ELR (cell line): ENCODE measurements at places on chromosomes 13 and 19.

DNA sequence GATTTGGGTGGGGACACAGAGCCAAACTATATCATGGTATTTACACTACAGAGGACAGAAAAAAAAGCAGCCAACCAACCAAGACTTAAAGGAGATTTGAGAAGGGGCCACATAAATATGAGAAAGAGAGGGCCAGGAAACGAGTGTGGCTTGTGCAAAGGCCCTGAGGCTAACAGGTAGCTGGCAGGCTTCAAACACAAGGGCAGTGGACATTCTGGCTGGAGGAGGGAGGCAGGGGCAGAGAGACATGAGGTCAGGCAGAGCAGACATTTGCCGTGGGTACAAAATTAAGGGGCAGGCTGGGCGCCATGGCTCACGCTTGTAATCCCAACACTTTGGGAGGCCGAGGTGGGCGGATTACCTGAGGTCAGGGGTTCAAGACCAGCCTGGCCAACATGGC is 278.7 kb downstream of the FOXO1 start:
- no peak for DNase-seq

- no peak for DNase-seq
Observed at GRCh38 chr13:38730332-38730731, 43.5 kb downstream of the FREM2 start.

DNA sequence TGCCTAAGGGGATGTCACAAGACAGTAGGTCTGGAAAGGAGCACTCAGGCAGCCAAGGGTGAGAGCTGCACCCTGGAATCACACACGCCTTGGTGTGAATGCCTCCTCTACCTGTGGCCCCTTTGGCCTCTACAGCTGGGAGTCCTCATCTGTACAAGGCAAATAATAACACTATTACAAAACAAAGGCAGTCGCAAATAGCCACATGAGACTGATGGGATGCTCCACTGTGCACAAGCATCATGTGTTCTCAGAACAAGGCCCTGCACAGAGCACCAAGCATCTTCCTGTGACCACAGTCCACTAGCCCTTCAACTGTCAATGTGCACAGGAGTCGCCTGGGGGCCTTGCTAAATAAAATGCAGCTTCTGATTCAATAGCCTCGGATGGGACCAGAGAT is 44.6 kb upstream of the HNRNPA1L2 start:
- no peak for DNase-seq

GRCh38 chr13:112254900-112255299 is 121.3 kb upstream of the SPACA7 start:
- no peak for DNase-seq

DNA sequence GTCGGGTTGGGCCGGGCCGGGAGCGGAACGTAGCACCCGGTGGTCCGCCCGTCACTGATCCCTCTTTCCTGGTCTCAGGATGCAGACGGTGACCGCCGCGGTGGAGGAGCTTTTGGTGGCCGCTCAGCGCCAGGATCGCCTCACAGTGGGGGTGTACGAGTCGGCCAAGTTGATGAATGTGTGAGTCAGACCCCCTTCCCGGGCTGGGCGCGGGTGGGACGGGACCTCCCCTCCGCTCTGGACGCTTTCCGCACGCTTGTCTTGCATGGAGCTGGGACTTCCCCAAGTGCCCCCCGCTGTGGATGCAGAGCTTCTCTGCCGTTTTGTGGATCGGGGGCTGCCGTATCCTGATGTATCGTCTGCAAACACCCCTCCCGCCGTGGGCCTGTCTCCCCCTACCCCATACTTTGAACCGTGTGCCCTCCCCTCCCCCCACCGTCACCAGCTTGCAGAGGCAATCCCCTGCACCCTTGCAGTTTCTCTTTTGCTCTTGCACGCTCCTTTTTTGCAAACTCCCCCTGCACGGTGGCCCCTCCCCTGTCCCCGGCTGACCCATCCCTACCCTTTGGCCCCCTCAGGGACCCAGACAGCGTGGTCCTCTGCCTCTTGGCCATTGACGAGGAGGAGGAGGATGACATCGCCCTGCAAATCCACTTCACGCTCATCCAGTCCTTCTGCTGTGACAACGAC is 669 bp downstream of the GADD45B start:
- peak; percentile 86 for DNase-seq

- no peak for DNase-seq
Observed at GRCh38 chr13:27988520-27988919, at the start of gene URAD. TSS of gene URAD (minus strand) at chr13:27988693. CDS start at chr13:27988637, 56 bp downstream.

DNA sequence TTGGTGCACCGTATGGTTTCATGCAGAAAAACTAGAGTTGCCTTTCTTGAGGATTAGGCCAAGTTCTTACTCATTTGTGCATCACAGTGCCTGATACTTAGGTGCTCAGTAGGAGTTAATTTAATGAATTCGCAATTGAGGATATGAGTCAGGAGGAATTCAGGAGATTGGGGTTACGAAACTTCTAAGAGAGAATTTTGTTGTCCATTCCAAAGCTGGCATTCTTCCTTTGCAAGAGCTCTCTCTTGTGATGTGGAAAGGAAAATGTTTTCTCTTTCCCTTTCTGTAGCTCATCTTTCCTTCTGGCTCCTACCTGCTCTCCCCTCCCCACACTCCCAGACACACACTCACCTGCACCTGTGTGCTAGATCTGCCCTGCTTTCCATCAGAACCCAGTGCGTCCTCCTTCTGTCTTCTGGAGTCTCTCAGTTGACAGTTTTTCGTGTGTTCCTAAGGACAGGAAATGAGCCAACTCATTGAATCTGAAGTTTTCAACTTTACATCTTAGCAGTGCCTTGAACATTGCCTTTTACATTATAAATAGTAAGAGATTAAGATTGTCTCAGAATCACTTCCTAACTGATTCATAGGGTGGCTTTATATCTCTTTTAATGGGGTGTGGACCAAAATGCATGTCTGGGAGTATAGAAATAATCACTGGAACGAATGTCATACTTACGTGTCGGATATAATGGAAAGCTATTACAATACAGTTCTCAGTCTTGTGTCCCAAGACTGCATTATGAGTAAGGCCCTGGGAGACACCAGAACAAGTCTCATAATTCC is 19.7 kb upstream of the ERCC5 start:
- DNase-seq, result peak; percentile 95

DNA sequence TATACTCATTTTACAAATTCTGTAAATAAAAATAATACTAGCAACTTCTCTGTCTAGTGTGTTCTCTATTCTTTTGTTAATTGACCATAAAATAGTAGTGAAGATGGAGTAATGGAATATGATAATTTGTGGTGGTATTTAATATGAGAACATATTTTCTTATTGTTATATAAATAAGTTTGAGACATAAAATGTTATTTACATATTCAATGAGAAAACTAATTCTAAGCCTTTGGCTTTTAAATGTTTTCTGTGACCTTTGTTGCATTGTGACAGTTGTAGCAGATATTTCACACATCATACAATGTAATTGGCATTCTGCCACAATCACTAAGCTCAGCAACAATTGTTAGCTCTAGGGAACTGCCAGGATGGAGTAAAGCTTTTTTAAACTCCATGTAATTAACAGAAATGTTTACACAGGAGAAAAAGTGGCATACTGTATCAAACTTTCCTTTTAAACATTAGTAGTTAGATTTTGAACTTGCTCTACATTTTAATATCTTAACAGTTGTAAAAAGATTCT is 562.1 kb upstream of the PCDH9 start:
- no peak for DNase-seq

GRCh38 chr19:13884726-13885591 is 8.0 kb downstream of the NANOS3 start:
- DNase-seq, result no peak

DNA sequence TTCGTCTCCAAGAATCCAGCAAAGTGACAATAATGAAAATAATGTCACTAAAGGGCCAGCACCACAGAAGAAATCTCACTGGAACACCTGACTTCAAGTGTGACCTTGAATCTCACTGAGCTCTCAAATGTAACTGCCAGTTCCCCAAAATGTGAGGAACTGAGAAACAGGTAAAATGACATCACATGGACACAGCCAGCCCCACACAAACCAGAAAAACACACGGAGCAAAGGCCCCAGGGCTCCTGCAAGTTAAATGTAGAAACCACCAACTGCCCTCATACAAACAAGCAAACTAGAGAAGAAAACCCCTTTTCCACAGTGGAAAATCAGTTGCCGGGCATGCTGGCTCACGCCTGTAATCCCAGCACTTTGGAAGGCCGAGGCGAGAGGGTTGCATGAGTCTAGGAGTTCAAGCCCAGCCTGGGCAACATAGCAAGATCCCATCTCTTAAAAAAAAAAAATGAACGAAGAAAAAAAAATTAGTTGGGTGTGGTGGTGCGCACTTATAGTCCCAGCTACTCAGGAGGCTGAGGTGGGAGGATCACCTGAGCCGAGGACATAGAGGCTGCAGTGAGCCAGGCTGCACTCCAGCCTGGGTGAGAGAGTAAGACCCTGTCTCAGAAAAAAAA is 8.7 kb upstream of the KANK2 start:
- DNase-seq, result no peak

GRCh38 chr13:46160471-46161066 is 21.4 kb downstream of the LCP1 start:
- peak; percentile 65 for DNase-seq

DNA sequence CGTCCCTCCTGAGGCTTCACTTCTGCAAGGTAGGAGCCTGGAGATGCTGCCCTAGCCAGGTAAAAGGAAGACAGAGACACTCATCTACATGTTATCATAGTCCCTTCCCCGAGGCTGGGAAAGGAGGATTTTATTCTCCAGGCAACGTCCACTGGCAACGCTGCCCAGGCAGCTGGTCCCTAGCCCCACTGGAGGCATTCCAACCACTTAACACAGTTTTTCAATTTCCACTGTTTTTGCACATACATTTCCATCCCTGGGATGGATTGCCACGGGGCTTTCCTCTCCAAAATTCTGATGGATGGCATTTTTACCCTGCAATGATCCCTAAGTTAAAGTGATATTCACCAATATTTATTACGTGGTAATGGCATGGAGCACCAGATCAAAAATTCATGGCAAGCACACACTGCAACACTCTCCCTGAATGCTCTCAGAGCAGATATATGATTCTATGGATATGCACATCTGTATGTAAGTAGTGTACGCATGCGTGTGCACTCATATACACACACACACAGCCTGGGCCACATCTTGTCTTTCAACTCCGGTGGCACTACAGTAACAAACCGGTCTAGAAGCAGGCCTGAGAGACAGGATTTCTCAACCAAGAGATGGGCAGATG is 322.3 kb upstream of the TSHZ3 start:
- DNase-seq, result no peak

DNA sequence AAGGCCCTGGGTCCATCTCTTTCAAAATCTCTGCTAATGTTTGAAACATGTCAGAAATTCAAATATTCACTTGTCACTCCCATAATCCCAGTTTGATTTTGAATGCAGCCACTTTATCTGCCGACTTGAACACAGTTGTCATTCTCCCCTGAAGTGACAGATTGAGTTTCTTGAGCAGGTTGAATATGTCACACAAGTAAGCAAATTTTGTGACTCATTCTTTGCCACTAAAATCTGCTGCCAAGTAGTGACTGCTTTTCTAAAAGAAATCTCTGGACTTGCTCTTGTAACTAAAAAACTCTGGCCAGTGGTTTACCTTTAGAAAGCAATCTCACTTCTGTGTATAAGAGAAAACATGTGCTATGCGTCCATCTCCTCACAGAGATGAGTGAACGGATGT is 357.1 kb downstream of the LMO7 start:
- no peak for DNase-seq

- no peak for DNase-seq
Observed at GRCh38 chr19:34994643-34995541, 5.2 kb upstream of the GRAMD1A start.

DNA sequence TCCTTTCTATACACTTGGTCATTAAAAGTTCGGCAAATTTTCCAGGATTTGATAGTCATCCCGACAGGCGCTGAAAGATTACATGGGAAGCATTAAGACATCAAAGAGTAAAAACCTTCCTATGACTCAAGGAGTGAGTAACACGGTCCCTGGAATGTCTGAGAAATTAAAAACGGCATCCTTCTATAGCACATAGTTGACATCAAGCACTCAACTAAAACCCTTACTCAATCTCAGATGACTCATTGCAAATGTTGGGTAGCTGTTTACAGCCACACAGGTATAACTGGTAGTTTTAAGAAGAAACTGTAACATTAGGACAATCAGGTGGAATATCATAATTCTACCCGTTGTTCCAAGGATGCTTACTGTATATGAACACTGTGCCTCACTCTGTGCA is 6.4 kb upstream of the LGALS13 start:
- DNase-seq, result peak; percentile 3

- no peak for DNase-seq
Observed at GRCh38 chr19:13926715-13927114, 11.5 kb downstream of the PODNL1 start.

GRCh38 chr13:41212881-41213280 is 18.5 kb upstream of the KBTBD7 start:
- DNase-seq, result no peak

DNA sequence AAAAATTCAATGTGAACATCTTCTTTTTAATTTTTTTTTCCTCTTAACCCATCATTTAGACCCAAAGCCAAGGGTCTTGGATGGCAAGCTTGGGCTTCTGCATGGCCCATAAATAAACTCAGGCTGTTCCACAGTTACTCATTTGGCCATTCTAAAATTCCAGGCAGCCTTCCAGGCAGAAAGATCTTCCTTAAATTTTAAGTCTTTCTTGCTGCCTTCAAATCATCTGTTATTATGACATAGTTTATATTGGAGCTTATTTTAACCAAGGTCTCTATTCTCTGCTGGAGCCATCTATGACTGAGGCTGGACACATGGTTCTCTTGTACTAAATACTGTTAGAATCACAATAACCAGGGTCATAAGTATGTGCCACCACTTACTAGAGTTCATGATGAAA is 317.3 kb upstream of the MAB21L1 start:
- DNase-seq, result no peak

GRCh38 chr13:111595276-111595675 is 274.8 kb downstream of the TEX29 start:
- DNase-seq, result no peak

DNA sequence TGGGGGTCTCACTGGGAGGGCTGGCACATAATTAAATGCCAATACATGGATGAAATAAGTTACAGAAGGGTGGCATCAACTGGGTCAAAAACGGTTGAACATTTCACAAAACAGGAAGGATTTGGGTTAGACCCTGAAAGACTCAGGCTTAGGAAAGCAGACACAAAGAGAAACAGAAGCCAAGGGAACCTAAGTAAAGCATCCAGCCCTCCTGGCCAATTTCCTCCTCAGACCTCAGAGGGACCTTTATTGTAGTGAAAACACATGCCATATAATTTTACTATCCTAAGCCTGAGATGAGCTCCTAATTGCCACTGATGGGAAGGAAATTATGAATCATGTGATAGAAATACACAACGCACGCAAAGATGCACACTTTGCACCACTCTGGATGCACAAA is 12.1 kb upstream of the CEACAM3 start:
- no peak for DNase-seq

GRCh38 chr13:99087098-99087953 is 109.5 kb upstream of the DOCK9 start:
- DNase-seq, result peak; percentile 87

- no peak for DNase-seq
Observed at GRCh38 chr13:36054041-36054440, 77.1 kb downstream of the DCLK1 start.

DNA sequence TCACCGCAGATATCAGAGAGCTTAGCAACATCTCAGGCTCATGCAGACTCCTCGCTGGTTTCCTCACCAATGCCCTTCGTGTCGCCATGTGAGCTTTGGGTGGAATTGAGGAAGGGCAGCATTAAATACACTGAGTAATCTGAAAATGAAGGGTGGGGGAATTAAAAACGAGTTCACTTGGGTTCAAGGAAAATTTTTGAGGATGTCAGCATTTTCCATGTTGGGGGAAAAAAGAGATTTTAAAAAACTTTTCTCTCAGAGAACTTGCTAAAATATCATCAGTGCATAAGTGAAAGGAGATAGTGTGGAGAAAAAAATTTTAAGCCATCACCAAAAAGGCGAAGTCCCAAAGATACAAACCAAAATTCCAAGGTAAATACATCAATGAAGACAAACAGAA is 359.3 kb downstream of the KCNRG start:
- DNase-seq, result no peak
